Parietal lobe (tissue), 2 donors: ENCODE measurements at places on chromosomes 1 and 21. TPM values are rescaled to one million over a fixed set of nuclear protein-coding genes. Genes with fewer than 3 reads are reported as not detected.

The DCST2 gene
- total RNA-seq = not detected

The PRAMEF14 gene
- total RNA-seq = not detected

The PLEKHG5 gene
- total RNA-seq = 56.7 TPM

The HMGCS2 gene
- total RNA-seq = not detected

The LCE6A gene
- total RNA-seq = not detected

The LAMC1 gene
- 45.7 TPM for total RNA-seq

The ZBTB40 gene
- total RNA-seq = 18.8 TPM

The NR0B2 gene
- not detected for total RNA-seq

The SHISAL2A gene
- total RNA-seq = not detected

The LCE3B gene
- total RNA-seq = not detected

The PRR9 gene
- total RNA-seq = not detected

The SLC22A15 gene
- 13.1 TPM for total RNA-seq

The OR10J5 gene
- total RNA-seq = not detected
